GM23248 (cell line): ENCODE measurements at places on chromosomes 6 and 20. TPM values are rescaled to one million over a fixed set of nuclear protein-coding genes. Genes with fewer than 3 reads are reported as not detected.

The TFAP2B gene
- not detected in 2 replicates for polyA plus RNA-seq

The GATA5 gene
- not detected in 2 replicates for polyA plus RNA-seq

The MROH8 gene
- polyA plus RNA-seq: 0.89 and 1.0 TPM in 2 replicates

The NHSL1 gene
- polyA plus RNA-seq: 3.3 and 3.4 TPM in 2 replicates

The HSP90AB1 gene
- 392 and 395 TPM in 2 replicates for polyA plus RNA-seq

The ARMH2 gene
- not detected in 2 replicates for polyA plus RNA-seq

The ZHX3 gene
- polyA plus RNA-seq: 9.8 and 11.5 TPM in 2 replicates

The SNX9 gene
- polyA plus RNA-seq: 76.5 and 80.4 TPM in 2 replicates

The CDH4 gene
- polyA plus RNA-seq: 1.1 and 1.2 TPM in 2 replicates

The SNAP91 gene
- not detected in 2 replicates for polyA plus RNA-seq

The GJA1 gene
- polyA plus RNA-seq: 68.1 and 90.8 TPM in 2 replicates

The SPTLC3 gene
- polyA plus RNA-seq: 1.4 and 2.5 TPM in 2 replicates

The RNF146 gene
- 34.0 and 36.7 TPM in 2 replicates for polyA plus RNA-seq

The ENPP4 gene
- polyA plus RNA-seq: 1.1 and 1.6 TPM in 2 replicates

The PTCRA gene
- not detected in 2 replicates for polyA plus RNA-seq

The OLIG3 gene
- not detected in 2 replicates for polyA plus RNA-seq

The TPBG gene
- polyA plus RNA-seq: 125 and 127 TPM in 2 replicates

The C6orf52 gene
- 0.75 and 0.99 TPM in 2 replicates for polyA plus RNA-seq

The RNF144B gene
- 2.6 and 2.7 TPM in 2 replicates for polyA plus RNA-seq

The HLA-DRA gene
- polyA plus RNA-seq: 0.80 and 2.0 TPM in 2 replicates

The MC3R gene
- polyA plus RNA-seq: not detected in 2 replicates

The HDGFL1 gene
- polyA plus RNA-seq: not detected in 2 replicates

The CST2 gene
- 1.5 and 1.6 TPM in 2 replicates for polyA plus RNA-seq

The MATN4 gene
- 0.09 TPM in 1 of 2 replicates, not detected in the other for polyA plus RNA-seq
